Effector memory CD8-positive, alpha-beta T cell (primary cell): ENCODE measurements at places on chromosomes 3 and 15.

- no peak for DNase-seq
These were observed 26.9 kb downstream of the MCTP2 start for GRCh38 chr15:94258246-94258645.

DNA sequence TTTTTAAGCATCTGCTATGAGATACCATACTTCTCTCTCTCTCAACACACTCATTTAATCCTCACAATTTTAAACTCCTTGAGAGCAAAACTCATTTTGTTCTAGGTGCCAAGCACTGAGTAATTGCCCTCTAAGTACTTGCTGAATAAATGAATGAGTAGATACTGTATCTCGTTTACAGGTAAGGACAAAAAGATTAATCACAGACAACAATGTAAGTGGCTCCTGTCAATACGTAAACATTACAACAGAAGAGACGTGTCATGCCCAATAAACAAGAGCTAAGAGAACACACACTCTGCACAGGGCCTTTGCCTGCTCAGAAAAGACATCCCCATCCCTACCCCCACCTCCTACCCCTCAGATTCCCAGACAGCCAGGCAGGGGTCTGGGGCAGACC is 59.8 kb downstream of the CHSY1 start:
- DNase-seq = no peak

- no peak for DNase-seq
These were observed 224.2 kb upstream of the CFAP20DC start for GRCh38 chr3:59273976-59274375.

- no peak for DNase-seq
These were observed 2.2 kb downstream of the ICE2 start for GRCh38 chr15:60476713-60477112.

DNA sequence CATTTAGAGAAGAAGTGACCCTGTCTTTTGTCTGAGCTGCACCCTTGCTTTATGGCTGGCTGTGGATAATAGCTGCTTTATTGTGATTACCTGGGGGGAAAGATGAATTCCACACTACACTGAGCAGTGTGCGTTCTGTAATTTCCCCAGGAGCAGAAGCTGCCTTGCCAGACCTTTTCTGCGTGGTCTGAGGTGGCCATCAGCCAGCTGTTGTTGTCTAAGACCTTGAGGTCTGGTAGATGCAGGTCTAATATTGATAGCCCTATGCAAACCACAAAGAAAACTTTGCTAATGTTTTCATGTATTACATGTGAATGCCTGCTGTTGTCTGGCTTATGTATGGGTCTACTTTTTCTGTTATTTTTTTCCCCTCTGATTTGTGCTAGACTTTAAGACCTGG is 144.6 kb downstream of the THSD4 start:
- no peak for DNase-seq

- peak; percentile 31 for DNase-seq
These were observed 329.4 kb downstream of the TBC1D5 start for GRCh38 chr3:17412950-17413530.

- DNase-seq = no peak
These were observed 107.2 kb upstream of the ABHD17C start for GRCh38 chr15:80587816-80588456.

DNA sequence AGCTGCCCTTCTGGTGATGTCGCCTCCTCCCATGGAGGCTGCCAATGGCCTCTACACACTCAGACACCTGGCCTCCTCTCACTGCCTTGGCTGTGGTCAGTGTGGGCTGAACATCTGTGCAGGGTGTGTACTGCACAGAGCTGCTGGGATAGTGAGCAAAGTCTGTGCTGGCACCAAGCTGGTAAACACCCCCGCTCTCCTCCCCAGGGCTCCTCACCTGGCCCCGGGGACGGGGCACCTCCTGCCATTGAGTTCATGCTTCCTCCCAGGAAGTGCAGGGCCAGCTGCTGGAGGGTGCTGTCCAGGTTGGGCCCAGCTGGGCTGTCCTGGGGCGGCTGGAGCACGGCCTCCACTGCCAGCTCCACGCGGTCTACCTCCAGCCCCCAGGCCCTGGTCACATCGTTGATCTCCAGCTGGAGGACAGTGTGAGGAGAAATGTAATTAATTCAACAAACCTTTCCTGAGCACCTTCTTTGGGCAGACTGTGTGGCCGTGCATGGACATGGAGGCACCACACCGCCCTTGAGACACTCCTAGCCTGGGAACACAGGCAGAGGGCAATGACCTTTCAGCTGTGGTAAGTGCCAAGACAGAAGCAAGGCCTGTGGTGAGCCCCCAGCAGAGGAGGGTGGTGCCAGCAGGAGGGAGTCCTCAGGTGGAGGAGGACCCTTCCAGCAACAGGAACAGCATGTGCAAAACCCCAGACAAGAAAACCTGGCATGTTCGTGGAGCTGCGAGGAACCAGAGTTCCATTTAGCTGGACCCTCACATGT is 6.8 kb downstream of the STOML1 start:
- DNase-seq = no peak

- DNase-seq = no peak
These were observed 38.6 kb upstream of the NANOGP8 start for GRCh38 chr15:35123743-35124142.

GRCh38 chr15:66896611-66897010 is 168.8 kb upstream of the SMAD3 start:
- no peak for DNase-seq

DNA sequence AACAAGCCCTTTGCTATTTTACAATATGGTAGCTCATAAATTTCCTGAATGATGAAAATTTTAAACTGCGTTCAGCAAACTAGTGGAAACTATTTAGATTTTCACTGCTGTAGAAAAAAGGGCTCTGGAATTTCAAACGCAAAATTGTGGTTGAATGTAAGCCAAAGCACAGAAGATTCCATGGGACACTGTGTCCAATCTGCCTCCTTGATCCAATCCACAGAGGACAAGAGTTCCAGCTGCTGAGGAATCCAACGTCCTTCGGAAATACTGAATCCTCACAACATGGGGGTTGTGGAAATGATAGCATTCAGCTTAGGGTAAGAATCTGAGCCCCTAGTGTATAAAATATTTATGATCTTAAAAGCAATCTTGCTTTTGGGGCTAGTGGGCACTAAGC is 161.0 kb downstream of the PLD1 start:
- no peak for DNase-seq

DNA sequence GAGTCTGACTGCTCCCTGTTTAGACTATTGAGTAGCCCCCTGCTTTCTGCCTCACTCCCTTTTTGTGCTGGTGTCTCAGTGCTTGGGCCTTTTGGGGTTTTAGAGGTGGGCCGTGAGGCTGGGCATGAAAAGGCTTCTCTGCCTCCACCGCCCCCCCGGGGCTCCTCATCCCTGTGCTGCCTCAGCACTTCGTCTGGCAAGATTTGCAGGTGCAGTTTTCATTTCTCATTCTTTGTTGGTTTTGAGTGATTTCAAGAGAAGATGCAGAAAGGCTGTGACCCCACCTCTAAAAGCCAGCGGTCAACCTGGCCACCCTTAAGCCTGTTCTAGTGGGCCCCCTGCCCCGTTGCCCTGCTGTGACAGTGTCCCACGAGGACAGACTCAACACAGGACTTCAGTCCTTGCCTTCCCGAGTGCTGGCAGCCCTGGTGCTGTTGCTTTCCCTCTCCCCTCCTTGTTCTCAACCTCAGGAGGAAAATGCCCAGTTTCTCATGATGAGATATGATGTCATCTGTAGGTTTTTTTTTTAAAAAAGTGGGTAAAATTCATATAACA is 38.0 kb downstream of the APBA2 start:
- DNase-seq = no peak

- DNase-seq = no peak
These were observed 469.7 kb downstream of the PDCD6IP start for GRCh38 chr3:34268032-34268709.

DNA sequence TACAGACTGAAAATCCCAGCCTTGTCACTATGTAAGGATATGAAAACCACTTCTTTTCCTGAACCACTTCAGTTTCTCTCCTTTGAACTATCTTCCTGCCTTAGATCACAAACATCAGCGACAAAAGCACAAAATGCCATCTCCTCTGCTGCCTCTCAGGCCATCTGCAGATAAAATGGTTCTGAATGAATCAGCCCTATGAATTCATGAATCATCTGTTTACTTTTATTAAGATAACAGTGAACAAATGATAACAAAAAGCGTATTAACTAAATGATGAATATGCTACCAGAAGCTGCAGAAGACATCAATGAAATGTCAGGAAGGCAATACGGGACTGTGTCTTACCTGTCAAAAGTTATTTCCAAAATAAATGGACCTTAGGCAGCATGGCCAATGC is 928.1 kb downstream of the ROBO1 start:
- DNase-seq = no peak

- no peak for DNase-seq
These were observed 18.4 kb upstream of the TSEN2 start for GRCh38 chr3:12465836-12466225.

- no peak for DNase-seq
These were observed 49.6 kb downstream of the USP13 start for GRCh38 chr3:179702271-179702947.

GRCh38 chr15:28977377-28978010 is 91.7 kb downstream of the APBA2 start:
- DNase-seq = no peak

DNA sequence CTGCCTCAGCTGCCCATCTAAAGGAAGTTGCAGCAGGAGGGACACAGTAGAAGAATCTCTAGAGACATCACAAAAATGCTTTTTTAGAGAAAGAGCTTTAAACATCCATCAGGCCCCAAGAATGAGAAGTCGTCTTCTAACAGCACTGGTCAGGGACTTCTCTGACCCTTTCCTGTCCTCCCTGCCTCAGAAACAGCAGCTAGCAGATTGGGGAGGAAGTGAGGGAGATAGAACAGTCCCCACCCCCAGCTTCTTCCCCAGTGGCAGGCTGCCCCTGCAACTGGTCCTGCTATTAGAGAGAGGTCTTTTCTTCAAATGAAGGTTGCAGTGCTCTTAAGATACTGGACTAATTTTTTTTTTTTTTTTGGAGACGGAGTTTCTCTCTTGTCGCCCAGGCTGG is 55.1 kb downstream of the PDE8A start:
- DNase-seq = no peak

- no peak for DNase-seq
These were observed 4.6 kb upstream of the OXTR start for GRCh38 chr3:8773941-8774542.

DNA sequence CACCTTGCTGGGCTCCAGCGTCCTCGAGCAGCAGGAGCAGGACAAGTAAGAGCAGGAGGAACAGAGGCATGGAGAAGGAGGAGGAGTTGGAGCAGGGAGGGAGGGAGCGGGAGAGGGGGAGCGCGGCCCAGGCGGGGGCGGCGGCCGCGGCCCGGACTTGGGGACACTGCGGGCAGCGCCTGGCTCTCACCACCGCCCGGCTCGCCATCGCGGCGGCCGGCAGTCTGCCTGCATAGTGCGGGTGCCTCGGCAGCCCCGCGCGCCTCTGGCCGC is 440 bp downstream of the DCBLD2 start:
- DNase-seq = no peak

GRCh38 chr3:127848131-127849129 is 26.1 kb upstream of the MGLL start:
- DNase-seq = no peak

GRCh38 chr3:54863366-54863765 is 64.5 kb downstream of the LRTM1 start:
- no peak for DNase-seq

GRCh38 chr15:93034512-93034911 is 54.5 kb downstream of the RGMA start:
- DNase-seq = no peak

- DNase-seq = peak; percentile 31
These were observed 553 bp downstream of the TMEM43 start for GRCh38 chr3:14125193-14126016.

- DNase-seq = no peak
These were observed 11.5 kb downstream of the ACSBG1 start for GRCh38 chr15:78222745-78223395.

DNA sequence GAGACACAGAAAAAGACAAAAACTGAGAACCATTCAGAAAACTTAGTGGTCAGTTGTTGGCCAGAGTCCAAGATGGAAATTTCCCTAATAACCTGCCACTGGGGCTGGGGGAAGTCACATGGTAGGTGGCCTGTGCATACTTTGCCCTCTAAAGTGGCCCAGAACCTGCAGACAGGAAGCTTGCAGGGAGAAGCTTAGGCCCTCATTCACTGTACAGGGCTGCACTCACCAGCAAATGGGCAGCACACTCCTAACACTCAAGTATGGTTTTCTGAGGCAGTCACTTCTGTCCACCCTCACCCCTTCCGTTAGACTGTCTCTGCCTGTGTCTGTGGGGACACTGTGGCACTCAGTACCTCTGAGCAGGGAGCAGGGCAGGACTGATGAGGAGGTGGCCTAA is 14.5 kb upstream of the RNU6-1 start:
- DNase-seq = no peak

- DNase-seq = no peak
These were observed 3.2 kb downstream of the HIGD2B start for GRCh38 chr15:72682772-72683171.

GRCh38 chr3:27590437-27591298 is 106.5 kb upstream of the SLC4A7 start:
- DNase-seq = no peak

DNA sequence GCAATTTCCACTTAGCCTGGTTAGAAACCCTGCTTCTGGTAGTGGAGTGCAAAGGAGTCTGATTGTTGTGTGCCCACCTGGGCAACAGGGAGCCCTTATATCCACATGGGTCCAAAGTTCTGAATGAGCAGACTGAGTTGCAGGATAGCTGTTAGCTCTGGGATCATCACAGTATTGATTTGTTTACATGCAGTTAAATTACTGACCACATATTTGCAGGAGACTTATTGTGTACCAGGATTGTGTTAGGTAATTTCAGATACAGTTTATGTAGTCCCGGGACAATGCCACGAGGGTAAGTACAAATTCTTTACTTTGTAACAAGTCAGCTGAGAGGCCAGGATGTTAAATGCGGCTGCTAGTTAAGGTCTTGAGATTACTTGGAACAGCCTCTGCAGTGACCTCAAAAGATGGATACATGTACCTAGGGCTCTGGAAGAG is 18.8 kb downstream of the ARHGEF26 start:
- DNase-seq = no peak

DNA sequence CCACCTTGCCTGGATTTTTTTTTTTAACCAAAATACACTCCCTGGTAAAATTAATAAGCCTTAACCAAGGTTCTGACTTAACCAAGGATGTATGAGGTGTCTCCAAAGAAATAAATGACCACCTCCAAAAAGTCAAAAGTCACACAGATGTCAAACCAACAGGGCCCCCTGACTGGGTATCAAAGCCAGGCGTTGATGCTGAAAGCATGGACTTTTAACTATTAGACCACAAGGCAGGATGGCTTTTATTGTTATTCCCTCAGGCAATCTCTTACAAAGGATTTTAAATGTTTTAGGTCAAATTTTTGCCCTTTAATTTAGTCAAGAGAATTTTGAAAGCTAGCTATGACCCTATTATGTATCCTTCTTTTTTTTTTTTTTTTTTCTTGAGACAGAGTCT is 60.4 kb downstream of the OSTN start:
- no peak for DNase-seq

GRCh38 chr3:108806316-108806715 is 16.3 kb upstream of the TRAT1 start:
- peak; percentile 39 for DNase-seq
